Type B pancreatic cell (in vitro differentiated cells): ENCODE measurements at places on chromosomes 11 and 22. TPM values are rescaled to one million over a fixed set of nuclear protein-coding genes. Genes with fewer than 3 reads are reported as not detected.

DNA sequence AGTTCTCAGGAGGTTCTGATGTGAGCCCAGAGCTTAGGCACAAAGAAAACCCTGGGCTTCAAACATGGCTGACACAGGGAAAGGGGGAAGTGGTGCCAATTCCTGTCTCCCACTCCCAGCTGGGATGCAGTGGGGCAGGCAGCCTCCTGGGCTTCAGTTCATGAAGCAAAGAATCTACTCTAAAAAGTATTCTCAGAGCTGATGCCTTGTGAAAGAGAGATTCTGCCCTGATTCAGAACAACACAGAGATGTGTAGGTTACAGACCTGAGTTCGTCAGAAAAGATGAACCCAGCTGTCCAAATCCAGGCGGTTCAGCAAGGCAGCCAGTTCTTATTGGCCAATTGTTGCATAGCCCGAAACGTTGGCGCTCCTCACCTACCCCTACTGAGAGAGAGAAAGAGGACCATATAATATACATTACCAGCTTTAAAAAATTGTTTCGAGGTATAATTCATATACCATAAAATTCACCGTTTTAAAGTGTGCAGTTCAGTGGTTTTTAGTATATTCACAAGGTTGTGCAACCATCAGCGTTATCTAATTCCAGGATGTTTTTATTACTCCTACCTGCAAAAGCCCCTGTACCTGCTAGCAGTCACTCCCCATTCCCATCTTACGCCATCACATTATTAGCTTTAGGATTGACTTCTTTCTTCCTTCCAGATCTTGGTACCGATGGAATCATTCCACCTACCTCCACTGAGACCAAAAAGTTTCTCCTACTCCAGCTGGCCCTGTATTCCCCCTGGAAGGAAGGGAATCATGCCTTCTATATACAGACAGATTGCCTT, 7.2 kb upstream of the TLCD5 start:
- peak overlapping the region; percentile 59 for H3K4me3 ChIP-seq
- peak overlapping the region; percentile 96 for H3K27ac ChIP-seq
- H3K4me1 ChIP-seq: peaks cover 14% of the 10 kb centered on the region
- H3K27me3 ChIP-seq: peaks cover 3% of the 10 kb centered on the region
- DNase-seq: no peak
- no peaks in the 10 kb centered on the region for H3K36me3 ChIP-seq

DNA sequence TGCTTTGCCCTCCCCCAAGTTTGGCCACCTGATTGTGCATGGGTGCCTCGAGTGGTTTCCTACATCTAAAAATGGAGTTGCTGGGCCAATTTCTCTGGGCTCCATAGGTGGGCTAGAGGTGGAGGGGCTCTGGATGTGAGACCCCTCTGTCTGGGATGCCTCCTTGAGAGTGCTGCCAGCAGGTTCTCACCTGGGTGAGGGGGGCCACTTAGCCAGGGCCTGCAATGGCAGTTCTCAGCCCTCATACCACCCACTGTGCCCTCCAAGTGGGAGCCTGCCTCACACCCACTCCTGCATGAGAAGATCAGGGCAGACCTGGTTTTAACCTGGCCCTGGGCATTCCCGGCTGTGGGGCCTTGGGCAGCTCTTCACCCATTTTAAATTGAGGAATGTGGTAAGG, 83.9 kb downstream of the CABIN1 start:
- H3K4me3 ChIP-seq: no peak overlapping the region
- DNase-seq: no peak
- no peaks in the 10 kb centered on the region for H3K4me1 ChIP-seq
- peaks cover 11% of the 10 kb centered on the region for H3K36me3 ChIP-seq
- H3K27me3 ChIP-seq: no peaks in the 10 kb centered on the region
- H3K27ac ChIP-seq: no peak overlapping the region

DNA sequence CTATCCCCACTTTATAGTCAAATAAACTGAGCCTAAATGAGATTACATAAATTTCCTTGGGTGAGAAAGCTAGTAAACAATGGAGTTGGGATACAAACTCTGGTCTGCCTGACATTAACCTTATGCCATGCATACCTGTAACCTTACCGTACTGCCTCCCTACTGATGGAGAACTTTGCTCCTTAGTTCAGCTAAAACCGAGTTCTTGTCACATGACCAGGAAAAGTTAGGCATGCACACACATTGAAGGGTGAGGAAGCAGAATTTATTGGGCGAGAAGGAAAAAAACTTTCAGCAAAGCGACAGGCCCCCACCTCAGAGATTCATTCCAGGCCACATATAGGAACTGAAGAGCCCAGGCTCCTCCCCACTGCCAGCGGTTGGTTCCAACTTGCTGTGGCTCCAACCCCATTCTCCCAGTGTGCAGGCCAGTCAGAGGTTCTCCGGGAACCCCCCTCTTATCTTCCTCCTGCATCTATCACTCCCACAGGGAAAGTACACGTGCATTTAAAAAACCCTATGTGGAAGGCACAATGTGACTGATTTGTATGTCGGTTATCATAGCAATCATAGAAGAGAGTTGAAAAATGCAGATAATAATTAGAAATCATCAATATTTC, 3.2 kb upstream of the PIWIL4 start:
- no peak overlapping the region for H3K4me3 ChIP-seq
- no peaks in the 10 kb centered on the region for H3K36me3 ChIP-seq
- no peaks in the 10 kb centered on the region for H3K27me3 ChIP-seq
- peaks cover 16% of the 10 kb centered on the region for H3K4me1 ChIP-seq
- no peak for DNase-seq
- no peak overlapping the region for H3K27ac ChIP-seq

KCNJ1 gene
- total RNA-seq: 0.27 TPM in 1 of 2 replicates, not detected in the other

EMID1 gene
- total RNA-seq: 4.2 and 11.4 TPM in 2 replicates
